PC-3 (cell line): ENCODE measurements at places on chromosomes 6 and 20.

DNA sequence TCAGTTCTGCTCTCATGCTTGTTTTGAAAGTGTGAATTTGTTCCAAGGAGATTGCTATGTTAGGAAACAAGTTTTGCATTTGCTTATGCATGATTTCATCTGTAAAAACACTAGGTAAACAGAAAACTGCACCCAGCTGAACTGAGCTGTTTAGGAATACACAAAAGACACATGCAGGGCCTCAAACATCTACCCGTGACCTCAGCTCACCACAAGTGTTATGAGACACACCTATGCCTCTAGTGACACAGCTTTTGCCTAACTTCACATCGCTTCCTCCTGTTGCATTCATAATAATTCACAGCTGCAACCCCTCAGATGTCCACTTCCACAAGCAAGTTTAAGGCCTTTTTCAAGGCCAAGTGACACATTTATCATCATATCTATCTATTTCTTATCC, 98.0 kb upstream of the SLC24A3 start:
- DNase-seq = peak; percentile 49

DNA sequence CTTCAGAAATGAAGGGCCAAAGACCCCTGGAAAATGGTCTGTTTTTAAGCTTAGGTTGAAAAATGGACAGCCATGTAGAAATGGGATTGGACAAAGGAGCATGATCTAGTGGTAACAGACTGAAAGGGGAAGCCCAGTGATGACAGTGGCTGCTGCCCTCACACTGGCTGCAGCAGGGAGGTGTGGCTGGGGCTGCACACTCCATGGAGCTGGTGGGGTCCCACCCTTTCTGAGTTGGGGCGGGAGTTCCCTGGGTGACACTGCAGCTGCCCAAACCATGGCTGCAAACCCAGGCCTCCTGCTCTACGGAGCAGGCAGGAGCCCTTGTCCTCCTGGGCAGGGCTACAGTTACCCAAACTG, 8.5 kb upstream of the PACSIN1 start:
- no peak for DNase-seq

GRCh38 chr6:1984346-1984994, 260.9 kb downstream of the GMDS start:
- no peak for DNase-seq

GRCh38 chr6:22612236-22612635, 42.9 kb downstream of the HDGFL1 start:
- DNase-seq = no peak

DNA sequence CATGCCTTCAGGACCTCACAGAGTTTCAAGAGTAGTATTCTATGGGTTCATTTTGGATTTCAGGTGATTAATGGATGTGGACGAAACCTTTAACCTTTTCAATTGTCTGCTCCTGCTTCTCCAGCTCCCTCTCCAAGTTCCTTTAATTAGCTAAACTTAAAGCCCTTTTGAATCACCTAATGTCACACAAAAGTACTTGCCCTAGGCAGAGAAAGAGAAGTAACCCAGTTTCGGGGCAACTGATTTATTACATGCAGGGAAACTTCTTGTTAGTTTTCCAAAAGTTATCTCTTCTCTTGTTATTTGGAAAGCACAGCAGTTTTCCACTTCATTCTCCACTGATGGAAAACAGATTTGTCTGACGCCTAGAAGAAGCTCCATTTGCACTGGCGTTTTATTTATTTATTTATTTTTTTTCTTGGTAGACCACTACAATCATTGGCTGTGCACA, 407.7 kb upstream of the JARID2 start:
- no peak for DNase-seq

DNA sequence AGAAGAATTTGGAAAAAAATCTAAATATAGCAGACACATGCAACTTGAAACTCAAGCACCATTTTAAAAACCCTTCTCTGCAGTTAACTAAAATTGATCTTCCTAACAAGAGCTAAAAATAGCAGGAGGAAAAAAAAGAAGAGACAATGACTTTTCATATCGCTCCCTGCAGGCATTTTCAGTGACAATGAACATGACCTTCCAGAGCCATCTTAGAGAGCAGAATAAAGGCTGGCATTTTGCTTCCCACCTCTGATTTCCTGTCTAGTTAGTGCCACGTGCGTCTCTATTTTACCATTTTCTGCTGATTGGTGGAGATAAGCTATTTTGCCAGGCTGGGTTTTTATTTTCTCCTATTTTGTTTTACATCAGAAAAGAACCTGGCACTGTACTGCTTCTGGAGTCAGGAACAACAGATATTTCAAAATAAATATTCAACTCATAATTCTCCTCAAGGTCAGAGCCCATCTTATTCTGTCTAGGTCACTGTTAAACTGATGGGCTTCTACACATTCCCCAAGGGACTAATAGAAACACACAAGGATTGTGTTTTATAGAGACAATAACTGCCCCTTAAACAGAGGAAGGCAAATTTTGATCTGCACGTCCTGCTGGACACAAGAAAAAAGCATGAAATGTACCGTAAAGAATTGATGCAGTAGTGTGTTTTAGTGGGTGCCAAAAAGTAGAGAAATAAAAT, 70.2 kb upstream of the ENPP5 start:
- no peak for DNase-seq

GRCh38 chr20:19493794-19494495, 264.1 kb upstream of the RIN2 start:
- DNase-seq = no peak

GRCh38 chr6:147218797-147219196, 14.6 kb downstream of the STXBP5 start:
- no peak for DNase-seq

- DNase-seq = no peak
Measured at GRCh38 chr20:50341880-50342637, 151.4 kb downstream of the CEBPB start.

- DNase-seq = no peak
Measured at GRCh38 chr6:69948479-69949114, 82.2 kb downstream of the COL19A1 start.

DNA sequence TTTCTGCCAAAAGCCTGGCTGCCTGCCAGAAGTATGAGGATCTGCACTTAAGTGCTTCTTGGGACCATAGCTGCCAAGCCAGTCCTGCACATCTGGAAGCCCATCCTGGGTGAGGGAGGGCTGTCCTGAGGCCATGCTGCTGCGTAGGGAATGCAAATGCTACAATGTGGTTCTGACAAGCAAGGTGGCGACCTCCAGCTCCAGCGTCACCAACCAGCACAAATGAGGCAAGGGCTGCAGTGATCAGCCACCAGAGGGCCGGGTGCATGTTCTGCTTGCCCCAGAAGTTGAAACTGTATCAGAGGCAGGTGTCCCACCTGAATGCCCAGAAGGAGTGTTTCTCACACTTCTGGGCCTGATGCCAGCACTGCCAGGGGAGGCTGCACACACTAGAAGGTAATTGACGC, 99.1 kb upstream of the KCNQ5 start:
- peak; percentile 10 for DNase-seq

GRCh38 chr6:74713941-74714340, 491.9 kb downstream of the COL12A1 start:
- DNase-seq = no peak

DNA sequence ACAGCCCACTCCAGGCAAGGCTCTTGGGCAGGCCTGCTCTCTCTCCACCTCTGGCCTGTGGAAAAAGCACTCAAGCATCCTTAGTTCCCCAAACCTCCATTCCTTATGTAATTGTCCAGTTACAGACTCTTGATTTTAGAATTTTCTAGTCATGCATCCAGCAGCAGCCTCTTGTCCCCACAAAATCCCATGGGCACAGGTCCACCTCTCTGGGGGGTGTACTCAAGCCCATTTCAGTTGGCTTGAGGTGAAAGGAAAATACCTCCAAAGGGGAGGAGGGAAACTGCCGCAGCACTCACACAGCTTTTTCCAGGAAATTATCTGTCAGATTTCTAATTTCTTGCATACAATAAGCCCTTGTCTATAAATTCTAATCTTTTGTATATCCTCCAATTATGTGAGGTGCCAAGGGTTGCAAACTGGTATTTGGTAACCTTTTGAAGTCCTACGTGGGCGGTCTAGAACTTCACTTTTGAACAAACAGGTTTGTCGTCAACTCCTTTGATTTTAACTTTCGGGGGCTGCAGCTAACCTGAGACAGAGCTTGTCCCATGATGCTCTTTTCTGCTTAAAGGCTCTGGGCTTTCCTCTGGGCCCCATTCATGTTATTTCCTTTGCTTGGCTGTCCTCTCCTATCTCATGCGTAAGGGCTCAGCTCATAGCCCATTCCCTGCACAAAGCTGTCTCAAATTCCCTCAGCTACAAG, 104.7 kb upstream of the CEP85L start:
- no peak for DNase-seq

DNA sequence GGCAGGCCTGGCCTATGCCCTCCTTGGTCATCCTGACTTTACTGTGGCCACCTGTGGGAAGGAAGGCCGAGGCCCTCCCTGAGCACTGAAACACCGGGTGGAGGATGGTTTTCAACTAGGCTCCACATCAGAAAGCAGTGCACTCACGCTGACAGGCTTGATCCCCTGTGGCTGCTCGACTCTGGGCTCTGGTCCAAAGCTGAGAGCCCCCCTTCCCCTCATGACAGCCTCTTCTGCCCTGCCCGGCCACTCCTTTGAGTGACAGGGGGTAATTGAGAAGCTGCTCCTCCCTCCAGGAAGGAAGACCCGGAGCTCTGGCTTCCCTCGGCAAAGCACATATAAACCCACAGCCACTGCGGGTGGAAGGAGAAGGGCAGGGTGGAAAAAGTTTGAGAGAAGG, 43.6 kb downstream of the MUC22 start:
- DNase-seq = no peak

DNA sequence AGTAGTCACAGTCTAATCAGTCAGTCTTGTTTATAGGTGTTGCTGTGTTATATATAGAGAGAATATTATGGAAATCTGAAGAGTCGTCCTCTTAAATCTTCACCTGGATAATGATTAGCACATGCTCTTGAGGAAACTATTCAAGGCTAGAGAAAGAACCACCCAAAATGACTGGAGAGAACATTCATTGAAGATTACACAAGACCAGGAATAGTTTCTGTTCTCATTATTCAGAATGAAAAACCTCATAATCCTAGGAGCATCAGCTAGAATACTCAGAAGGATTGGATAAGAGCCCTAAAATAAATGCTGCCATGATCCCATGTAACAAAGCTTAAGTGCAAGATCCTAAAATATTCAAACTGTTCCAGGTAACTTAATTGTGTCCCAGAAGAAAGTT, 278.2 kb upstream of the PREP start:
- no peak for DNase-seq

DNA sequence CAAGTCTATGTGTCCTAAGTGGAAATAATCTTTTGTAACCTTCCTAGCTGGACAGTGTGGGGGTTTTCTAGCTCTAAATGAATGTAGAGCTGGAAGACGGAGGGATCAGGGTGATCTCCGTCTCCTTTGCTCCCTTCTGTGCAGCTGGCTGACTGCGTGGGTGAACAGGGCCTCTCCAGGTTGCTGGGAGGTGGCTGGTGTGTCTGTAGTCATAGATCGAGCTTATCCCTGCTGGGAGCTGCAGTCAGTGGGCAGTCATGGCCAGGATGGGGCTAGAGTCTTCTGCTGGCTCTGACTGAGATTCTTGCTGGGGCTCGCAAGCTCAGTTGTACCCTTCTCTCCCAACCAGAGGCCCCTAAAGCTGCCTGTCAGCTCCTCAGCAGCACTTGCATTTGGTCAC, 6.4 kb downstream of the SEC23B start:
- no peak for DNase-seq

- peak; percentile 95 for DNase-seq
Measured at GRCh38 chr20:54649511-54649962, 174.1 kb downstream of the DOK5 start.

- DNase-seq = peak; percentile 34
Measured at GRCh38 chr6:104599821-104600638, 259.7 kb downstream of the HACE1 start.

DNA sequence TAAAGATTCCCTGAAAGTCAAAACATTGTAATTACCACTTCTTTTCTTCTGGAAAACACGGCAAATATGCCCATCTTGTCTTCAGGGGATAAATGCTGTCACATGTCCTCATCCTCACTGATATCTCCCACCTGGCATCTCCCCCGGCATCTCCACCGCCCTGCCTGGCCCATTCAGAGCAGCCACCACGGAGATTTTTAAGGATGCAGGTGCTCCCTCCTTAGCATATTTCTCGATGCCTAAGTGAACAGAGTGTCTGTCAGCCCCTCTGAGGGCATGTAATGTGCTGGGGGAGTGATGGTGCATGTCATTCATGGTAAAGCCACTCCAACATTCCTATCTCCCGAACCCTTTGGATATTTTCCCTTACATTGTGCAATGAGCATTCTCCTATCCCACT, 215.5 kb downstream of the PREX1 start:
- no peak for DNase-seq

DNA sequence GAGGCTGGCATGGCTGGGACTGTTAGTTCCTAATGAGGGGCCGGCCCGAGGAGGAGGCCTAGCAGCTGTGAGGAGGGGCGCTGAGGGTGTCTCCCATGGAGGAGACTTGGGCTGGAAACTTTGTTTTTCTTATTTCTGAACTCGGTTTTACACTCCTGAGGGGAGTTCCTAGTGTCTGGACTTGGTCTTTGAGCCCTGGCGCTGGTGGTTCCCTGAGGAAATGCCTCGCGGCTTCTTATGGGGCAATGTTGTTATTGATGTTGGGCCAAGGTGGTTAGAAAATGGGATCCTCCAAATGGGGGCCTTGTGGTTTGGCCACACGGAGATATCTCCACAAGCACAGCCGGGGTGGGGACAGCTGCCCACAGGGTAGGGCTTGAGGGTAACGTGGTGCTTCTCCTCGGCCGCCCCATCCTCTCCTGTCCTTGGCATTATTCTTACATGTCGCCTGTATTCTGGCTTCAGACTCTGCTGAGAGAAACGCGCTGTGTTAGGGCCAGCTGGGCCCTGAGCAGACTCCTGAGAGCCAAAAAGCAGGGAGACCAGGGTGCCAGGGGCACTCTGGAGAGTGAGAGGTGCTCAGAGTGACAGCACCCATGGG, 136.9 kb downstream of the FOXO3 start:
- DNase-seq = no peak

- no peak for DNase-seq
Measured at GRCh38 chr6:105332576-105332975, 70.3 kb downstream of the PREP start.

GRCh38 chr6:111898452-111898851, 25.2 kb upstream of the FYN start:
- no peak for DNase-seq

- DNase-seq = no peak
Measured at GRCh38 chr20:39133201-39133600, 171.1 kb downstream of the DHX35 start.

- no peak for DNase-seq
Measured at GRCh38 chr20:21685981-21686380, 19.5 kb upstream of the PAX1 start.

GRCh38 chr6:160667639-160668481, 3.8 kb upstream of the LPA start:
- peak; percentile 57 for DNase-seq

- DNase-seq = no peak
Measured at GRCh38 chr20:20839771-20840170, 127.3 kb upstream of the RALGAPA2 start.

DNA sequence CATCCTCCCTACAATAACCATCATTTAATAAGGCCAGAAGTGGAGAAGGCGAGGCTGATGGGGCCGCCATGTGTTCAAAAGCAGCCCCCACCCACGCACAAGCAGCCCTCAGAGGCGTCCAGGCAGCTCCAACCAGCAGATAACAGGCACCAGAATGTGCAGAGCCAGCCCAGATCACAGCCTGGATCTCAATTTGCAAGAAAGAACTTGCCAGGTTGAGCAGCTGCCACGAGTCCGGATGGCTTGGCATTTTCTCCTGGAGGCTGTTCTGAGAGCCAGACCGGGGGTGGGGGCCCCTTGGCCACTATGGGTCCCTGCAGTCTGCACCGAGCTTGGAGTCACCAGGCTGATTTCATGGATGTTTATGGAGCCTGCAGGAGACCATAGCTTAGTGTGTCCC, 338.1 kb downstream of the PREX1 start:
- DNase-seq = no peak

- no peak for DNase-seq
Measured at GRCh38 chr6:99013661-99014060, 65.9 kb upstream of the FBXL4 start.
